ENCODE measurements at places on chromosomes 1 and 21.

DNA sequence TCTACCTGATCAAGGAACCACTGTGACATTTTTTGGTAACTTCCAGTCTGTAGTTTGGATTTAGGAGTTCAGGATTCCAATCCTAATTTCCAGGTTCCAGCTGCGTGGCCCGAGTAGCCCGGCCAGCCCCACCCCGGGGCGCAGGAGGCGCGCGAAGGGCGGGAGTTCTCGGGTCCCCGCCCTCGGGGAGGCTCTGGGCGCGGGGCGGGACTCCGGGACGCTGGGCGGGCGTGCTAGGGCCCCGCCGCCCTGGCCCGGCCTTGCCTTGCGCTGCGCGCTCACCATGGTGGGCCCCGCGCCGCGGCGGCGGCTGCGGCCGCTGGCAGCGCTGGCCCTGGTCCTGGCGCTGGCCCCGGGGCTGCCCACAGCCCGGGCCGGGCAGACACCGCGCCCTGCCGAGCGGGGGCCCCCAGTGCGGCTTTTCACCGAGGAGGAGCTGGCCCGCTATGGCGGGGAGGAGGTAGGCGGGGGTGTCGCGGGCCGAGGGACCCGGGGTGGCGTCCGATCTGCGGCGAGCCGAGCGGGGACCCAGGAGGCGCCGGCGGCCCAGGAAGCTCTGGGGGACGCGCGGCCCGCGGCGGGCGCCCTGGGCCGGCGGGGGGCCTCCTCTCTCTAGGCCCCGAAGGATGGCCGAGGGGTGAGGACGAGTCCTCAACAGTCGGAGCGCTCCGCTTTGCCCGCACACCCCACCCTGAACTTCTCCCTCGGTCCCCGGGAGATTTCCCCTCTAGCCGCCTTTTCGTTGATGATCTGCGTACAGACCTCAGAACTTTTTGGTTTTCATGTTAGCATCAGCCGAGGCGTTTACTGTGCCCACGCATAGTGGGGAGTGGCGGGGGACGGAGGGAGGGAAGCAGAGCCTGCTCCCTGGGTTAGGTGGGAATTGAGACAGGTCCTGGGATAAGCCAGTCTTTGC lies at the start of gene NENF:
Gene NENF (plus strand): TSS at position 260 of the 916 bp plus-strand sequence. CDS start 24 bp downstream, at position 284.
- DNase-seq = peak; percentile 56

- no peak for DNase-seq
Observed at GRCh38 chr1:205286335-205286950, 35.1 kb downstream of the NUAK2 start.

DNA sequence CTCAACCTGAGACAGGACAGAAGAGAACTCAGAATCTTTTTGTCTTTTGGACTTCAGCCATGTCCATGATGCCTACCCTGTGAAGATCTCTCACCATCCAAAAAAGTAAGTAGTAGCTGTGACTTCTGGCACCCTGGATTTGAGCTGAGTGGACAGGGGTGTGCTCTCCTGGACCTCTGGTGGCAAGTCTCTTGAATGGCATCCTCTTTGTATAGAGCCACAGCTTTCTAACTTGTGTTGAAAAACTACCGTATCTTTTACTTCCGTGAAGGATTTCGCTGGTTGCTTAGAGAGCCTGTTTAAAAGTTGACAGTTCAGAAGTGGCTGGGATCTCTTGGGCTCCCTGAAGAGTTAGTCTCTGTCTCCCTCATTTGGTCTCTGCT lies 1.8 kb downstream of the MFN2 start:
- DNase-seq = no peak

- DNase-seq = no peak
Observed at GRCh38 chr1:152444045-152444444, 30.0 kb upstream of the CRNN start.

GRCh38 chr1:55604749-55605148 lies 389.6 kb upstream of the USP24 start:
- no peak for DNase-seq

DNA sequence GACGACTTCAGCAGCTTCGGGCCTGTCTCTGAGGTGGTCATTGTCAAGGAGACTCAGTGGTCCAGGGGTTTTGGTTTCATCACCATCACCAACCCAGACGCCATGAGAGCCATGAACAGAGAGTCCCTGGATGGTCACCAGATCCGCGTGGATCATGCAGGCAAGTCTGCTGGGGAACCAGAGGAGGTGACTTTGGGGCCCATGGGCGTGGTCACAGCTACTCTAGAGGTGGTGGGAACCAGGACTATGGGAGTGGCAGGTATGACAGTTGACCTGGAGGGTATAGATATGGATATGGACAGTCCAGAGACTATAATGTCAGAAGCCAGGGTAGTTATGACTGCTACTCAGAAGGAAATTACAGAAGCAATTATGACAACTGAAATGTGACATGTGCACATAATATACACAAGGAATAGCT lies 19.3 kb upstream of the METTL13 start:
- no peak for DNase-seq

- DNase-seq = no peak
Observed at GRCh38 chr21:45640888-45641479, 2.5 kb upstream of the PCBP3 start.

DNA sequence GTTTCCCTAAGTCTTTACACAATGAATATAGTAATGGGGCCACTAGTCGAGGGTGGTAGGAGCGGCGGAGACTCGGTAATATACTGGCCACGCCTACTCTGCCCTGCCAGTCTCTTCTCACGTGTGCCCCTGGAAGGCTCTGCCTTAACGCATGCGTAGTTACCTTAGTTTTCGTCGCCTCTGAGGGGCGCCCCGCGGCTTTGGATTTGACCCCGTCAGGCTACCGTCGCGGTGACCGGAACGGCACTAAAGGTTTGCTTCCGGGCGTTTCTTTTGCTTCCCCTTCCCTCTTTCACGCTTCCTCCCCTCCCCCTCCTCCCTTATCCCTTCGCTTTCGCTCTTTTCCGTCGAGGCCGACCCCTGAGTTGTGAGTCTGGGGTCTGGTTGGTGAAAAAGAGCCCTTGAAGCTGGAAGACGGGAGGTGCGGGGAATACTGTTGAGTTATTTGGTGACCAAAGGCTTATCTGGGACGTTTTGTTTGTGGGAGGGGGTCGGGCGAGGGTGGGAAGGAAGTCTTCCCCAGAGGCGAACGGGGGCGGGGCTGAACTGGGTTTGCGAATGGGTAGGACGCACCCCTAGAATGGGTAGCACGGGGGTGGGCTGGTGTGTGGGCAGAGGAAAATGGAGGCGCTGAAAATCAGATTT lies at the start of gene SETDB1:
Gene SETDB1 (plus strand): TSS at position 267 of the 645 bp plus-strand sequence. CDS start 1,352 bp downstream, outside the sequence.
- peak; percentile 84 for DNase-seq

DNA sequence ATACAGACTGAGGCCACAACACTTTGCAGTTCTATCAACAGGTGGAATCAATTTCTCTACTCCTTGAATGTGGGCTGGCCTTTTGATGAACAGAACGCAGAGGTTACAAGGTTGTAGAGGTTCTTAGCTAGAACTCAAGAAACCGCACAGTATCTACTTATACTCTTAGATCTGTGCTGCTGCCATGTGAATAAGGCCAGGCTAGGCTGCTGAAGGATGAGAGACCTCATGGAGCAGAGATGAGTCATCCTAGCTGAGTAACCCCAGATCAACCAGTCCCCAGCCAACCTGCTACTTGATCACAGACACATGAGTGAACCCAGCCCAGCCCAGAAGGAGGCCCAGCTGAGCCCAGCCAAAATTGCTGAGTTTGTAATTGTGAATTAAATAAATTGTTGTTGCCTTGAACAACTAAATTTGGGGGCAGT lies 35.3 kb upstream of the BCAR3 start:
- DNase-seq = peak; percentile 25

- DNase-seq = no peak
Observed at GRCh38 chr21:41926117-41926806, 27.6 kb downstream of the C2CD2 start.

DNA sequence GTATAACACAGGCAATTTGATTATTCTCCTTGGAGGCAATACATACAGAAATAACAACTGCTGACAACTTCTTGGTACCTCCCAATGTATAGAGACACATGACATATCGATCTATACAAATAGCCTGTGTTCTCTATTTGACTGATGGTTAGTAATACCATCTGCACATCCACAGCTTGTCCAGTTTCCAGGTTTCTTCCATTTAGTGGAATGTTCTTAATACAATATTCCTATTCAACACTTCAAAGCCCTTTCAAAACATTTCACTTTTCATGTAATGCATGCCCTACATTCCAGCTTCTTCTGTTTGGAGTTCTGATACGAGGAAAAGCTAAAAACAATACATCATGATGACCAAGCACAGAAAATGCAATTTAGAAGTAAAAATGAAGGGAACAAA lies 37.0 kb upstream of the GORAB start:
- no peak for DNase-seq

DNA sequence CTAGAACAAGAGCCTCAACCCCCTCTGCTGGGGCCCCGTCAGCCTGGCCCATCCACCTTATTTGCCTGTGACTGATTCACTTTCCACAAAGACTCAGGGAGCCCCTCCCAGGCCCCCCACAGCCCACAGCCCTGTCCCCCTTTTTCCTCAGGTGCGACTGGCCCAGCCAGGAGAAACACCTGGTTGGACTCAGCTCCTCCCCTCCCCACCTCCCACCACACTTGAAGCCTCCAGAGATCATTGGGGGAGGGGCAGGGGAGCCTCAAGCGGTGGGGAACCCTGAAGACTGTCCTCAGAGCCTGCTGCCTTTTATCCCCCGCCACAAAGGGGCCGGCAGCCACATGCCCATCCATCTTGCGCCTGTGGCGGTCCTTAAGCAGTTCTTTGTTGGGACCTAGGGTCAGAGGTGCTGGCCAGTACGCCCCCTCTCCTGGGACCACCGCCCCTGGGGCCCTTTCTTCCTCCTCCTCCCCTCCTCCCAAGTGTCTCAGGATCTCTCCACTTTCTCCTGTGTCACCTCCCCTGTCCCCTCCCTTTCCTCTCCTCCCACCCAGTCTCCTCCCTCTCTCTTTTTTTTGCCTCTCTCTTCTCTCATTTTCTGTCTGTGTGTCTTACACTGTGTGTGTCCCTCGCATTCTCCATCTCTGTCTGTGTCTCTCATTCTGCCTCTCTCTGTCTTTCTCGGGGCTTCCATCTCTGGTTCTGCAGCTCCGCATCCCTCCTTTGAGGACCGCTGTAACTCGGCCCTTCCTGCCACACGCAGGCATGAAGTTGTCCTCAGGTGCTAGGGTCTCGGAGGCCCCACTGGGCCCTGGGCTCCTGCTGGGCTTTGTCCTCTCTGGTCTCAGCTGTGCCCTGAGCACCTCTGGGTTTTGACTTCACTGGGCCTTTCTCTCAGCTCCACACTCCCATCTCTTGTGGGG lies 12.2 kb downstream of the CRABP2 start:
- DNase-seq = no peak

DNA sequence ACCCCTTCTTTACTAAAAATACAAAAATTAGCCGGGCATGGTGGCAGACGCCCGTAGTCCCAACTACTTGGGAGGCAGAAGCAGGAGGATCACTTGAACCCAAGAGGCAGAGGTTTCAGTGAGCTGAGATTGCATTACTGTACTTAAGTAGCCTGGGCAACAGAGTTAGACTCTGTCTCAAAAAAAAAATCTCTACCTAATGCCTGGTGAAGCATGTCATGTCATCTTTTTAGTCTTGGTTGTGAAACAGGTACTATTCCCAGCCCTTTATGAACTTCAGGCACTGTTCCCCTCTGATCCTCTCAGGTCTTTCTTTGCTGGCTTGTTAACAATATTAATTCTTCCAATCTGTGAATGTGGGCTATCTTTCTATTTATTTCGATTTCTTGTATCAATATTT lies 22.1 kb downstream of the PRRC2C start:
- DNase-seq = no peak

- no peak for DNase-seq
Observed at GRCh38 chr1:112906150-112906698, 49.8 kb downstream of the SLC16A1 start.

DNA sequence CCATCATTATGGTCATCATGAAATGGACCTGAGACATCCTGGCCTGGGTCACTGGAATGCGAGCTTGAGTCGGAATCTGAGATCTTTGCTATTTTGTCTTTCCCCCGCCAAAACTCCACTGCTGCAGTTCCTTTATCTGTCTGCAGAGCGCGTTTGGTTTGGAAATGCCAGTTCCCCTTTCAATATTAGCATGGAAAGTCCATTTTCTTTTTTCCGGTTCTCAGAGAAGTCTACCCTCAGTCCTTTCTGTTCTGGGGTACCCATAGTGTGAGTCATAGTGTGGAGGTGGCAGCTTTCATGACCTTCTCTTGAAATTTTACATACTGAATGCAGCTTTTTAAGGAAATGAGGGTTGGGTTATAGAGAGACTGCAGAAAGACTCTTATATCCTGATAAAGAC lies 14.6 kb downstream of the CACNA1E start:
- no peak for DNase-seq

- no peak for DNase-seq
Observed at GRCh38 chr1:175408986-175409385, 216.4 kb upstream of the KIAA0040 start.

DNA sequence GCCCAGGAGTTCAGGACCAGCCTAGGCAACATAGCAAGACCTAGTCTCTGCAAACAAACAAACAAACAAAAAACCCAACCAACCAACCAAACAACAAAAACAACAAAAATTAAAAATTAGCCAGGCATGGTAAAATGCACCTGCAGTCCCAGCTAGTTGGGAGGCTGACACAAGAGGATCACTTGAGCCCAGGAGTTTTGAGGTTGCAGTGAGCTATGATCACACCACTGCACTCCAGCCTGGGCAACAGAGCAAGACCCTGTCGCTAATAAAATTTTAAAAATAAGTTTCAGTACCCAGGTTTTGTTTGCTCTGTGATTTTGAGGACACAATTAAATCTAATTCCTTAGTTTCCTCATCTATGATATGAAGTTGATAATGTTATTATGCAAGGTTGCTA lies 201.3 kb downstream of the SLC45A1 start:
- no peak for DNase-seq

DNA sequence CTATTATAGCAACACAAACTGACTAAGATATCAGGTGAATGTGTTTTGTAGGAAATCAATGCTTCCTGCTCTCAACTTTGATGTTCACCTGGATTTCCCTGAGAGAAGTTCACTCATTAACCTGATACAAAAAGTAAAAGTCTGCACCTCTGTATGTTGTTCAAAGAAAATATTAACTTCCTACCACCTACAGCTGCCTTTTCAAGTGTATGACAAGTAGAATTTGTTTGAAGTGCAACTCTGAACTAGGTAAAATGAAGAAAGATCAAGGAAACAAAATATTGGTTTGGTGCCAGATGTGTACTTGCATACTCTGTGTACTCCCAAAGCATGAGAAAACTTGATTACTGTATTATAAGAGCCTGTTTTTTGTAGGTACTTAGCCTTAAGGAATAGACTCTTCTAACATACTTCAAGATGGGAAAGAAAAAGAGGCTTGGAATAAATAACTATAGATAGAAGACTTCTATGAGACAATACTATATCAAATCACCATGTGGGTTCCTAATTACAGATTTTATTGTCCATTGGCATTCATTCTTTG lies 193.4 kb downstream of the APP start:
- DNase-seq = no peak

DNA sequence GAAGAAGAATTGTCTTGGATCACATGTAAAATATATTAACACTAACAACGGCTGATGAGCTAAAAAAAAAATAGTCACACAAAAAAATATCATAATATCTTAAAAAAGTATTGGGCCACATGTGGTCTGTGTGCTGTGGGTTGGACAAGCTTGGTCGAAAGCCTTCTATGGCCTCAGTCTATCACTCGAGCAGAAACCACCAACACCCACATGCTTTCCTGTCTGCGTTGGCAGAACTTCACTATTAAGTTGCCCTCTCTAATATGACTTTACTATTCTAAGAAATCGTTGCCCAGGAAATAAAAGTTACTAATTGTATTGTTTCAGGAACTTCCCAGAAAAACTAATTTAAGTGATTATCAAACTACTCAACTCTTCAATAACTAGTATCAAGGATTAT lies 28.2 kb upstream of the ETS2 start:
- no peak for DNase-seq
